ENCODE measurements at places on chromosomes 1 and 21.

DNA sequence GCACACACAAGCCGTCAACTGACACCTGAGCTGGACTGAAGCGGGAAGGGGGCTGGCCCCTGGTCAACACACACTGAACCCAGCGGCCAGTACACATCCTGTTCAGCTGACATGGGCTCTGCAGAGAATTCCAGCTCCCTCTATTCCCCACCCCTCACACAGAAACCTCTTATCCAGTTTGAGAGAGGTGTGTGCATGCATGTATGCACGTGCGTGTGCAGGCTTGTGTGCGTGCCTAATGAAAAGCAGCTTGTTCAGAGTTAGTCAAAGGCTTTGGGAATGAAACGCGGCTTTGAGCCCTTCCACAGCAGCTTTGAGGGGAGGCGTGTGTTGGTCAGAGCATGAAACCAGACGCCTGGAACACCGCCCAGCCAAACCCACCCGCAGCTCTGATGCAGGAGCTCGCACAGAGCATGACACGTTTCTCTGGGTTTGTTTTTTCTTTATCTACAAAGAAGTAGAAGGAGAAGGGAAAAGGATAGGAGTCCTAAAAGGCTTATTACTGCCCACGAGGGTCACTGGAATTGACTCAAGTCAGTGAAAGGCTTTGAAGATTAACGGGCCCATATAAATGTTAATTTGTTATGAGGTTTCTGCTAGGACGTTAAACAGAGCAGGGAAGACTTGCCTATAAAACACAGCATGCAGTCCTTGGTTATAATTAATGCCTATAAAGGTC, 184.2 kb downstream of the ETS2 start:
- H3K36me3 ChIP-seq: peaks cover 4% of the 10 kb centered on the region
- no peak for DNase-seq
- H3K27me3 ChIP-seq: peaks cover 24% of the 10 kb centered on the region
- H3K4me3 ChIP-seq: no peak overlapping the region
- H3K27ac ChIP-seq: no peak overlapping the region

- no peak for DNase-seq
- H3K36me3 ChIP-seq: no peaks in the 10 kb centered on the region
- H3K27ac ChIP-seq: no peak overlapping the region
- peaks cover 1% of the 10 kb centered on the region for H3K27me3 ChIP-seq
Measured at GRCh38 chr1:47635597-47635996, 197.8 kb downstream of the FOXD2 start.

GRCh38 chr21:42112857-42113256, 41.7 kb downstream of the UMODL1 start:
- no peaks in the 10 kb centered on the region for H3K36me3 ChIP-seq
- no peak overlapping the region for H3K4me3 ChIP-seq
- no peak overlapping the region for H3K27ac ChIP-seq
- peaks cover 22% of the 10 kb centered on the region for H3K27me3 ChIP-seq
- peaks cover 14% of the 10 kb centered on the region for H3K4me1 ChIP-seq

DNA sequence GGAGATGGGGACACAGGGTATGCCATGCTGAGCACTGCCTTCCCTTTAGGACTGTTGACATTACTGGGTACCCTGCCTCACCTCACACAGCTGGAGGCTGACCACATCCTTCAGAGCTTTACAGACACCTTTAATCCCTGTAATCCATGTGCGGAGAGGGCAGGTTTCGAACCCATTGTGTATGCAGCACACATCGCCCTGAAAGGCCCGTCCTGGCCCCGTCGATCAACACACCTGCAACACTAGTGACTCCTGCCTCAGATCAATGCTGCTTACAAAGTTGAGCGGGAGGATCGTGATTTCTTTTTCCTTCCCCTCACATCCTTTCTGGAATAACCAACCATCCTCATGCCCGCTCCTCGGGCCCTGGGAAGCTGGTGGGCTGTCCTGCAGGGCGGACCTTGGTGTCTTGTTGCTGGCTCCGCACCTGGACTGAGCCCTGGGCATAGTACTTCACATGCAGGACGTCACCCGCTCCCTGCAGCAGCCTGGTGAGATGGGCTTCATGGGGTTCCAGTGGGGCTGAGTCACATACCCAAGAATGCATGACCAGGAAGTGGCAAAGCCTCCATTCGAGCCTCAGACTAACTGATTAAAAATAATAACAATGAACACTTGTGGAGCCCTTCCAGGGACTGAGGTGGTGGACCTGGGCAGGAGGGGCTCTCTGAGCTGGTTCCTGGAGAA, 403.6 kb downstream of the PTPRU start:
- no peak overlapping the region for H3K4me3 ChIP-seq
- peaks cover 6% of the 10 kb centered on the region for H3K27me3 ChIP-seq
- no peaks in the 10 kb centered on the region for H3K36me3 ChIP-seq
- DNase-seq: no peak

DNA sequence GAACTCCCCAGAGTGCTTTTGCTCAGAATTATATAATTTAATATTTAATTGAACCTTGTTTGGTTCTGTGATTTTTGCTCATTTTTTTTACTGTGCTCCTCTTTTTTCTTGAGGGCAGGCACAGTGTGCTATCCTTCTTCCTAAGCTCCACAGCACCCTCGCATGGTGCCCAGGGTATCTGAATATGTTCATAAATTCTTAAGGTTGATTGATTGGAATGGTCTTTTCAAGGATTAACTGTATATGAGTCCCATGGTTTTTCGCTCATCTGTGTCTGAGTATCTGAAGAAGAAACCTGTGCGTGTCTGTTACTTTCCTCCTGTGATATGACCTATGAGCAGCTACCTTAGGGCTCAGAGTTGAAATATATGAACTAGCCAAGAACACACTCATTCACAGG, 393.7 kb downstream of the HLX start:
- H3K4me1 ChIP-seq: peaks cover 4% of the 10 kb centered on the region
- DNase-seq: no peak
- H3K36me3 ChIP-seq: no peaks in the 10 kb centered on the region

DNA sequence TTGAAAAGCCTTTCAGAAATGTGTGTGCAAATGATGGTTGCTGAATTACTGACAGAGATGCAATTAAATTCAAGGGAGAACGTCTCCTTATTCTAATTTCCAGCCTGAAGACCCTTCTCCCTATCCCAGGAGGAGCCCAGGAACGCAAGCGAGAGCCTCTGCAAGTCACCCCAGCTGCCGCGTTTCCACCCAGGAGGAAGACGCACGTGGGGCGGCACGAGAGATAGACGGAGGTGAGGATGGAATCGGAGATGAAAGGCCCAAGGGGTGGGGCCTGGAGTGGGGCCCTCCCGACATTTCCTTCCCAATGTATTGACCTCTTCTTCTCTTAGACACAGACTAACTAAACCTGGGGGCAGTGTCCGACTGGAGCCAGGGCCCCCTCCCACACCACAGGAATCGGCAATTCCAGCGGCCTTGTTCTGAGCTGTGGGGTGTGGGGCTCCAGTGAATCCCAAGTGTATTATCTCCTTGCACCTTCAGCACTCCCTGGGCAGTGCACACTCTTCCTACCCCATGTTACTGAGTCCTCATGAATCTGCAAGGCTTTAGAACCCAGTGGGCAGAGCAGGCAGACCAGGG, 322.5 kb downstream of the AJAP1 start:
- no peaks in the 10 kb centered on the region for H3K4me1 ChIP-seq
- H3K36me3 ChIP-seq: no peaks in the 10 kb centered on the region
- H3K27me3 ChIP-seq: no peaks in the 10 kb centered on the region
- no peak overlapping the region for H3K4me3 ChIP-seq
- DNase-seq: no peak
- no peak overlapping the region for H3K27ac ChIP-seq

DNA sequence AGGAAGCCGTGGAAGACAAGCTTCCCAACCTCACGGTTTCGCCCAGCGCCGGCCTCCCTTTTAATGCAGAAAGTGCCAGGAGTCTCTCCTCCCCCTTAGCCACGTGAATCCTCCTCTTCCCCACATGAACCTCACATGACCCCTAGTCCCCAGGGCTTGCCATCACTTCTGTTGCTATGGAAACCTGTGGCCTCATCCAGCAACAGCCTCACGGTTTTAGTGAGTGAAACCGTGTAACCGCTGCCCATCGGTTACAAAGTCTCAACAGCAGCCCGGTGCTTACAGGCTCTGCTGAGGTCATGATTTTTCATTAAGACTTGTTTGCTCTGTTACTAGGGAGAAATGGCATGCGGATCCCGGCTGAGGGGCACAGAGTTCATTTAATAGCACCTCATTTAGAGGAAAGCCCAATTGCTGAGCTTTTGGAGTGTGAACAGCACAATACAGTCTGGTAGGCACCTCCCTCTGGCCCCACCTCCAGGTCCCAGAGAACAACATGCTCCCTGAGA, 143.2 kb upstream of the BACE2 start:
- H3K27ac ChIP-seq: no peak overlapping the region
- H3K36me3 ChIP-seq: no peaks in the 10 kb centered on the region
- no peaks in the 10 kb centered on the region for H3K27me3 ChIP-seq
- DNase-seq: no peak
- no peak overlapping the region for H3K4me3 ChIP-seq

- H3K4me3 ChIP-seq: no peak overlapping the region
- peaks cover under 1% of the 10 kb centered on the region for H3K4me1 ChIP-seq
- H3K27ac ChIP-seq: no peak overlapping the region
Measured at GRCh38 chr1:112911506-112912220, 44.3 kb downstream of the SLC16A1 start.

DNA sequence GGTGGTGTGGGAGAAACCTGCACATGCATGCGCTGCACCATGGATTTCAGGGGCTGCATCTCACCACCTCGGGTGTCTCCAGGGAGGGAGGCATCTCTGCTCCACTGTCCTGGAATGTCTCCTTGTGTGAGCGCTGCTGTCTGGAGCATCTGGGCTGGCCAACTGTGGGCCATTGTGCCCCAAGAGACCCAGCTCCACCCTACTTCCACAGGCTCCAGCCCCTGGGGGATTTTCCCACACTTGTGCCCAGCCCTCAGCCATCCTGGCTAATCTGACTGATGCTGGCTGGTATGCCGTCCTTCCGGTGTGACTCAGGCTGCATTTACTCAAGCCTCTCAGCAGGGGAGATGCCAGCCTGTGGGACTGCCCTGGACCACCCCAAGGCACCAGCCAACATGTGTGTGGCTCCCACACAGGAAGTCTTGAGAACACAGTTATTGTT, 62.0 kb downstream of the TRIM11 start:
- no peaks in the 10 kb centered on the region for H3K27me3 ChIP-seq
- no peak overlapping the region for H3K4me3 ChIP-seq
- no peaks in the 10 kb centered on the region for H3K4me1 ChIP-seq
- H3K27ac ChIP-seq: no peak overlapping the region
- no peak for DNase-seq

- H3K4me1 ChIP-seq: peaks cover 43% of the 10 kb centered on the region
- peaks cover 20% of the 10 kb centered on the region for H3K27me3 ChIP-seq
- no peaks in the 10 kb centered on the region for H3K36me3 ChIP-seq
- H3K27ac ChIP-seq: no peak overlapping the region
- DNase-seq: no peak
- no peak overlapping the region for H3K4me3 ChIP-seq
Measured at GRCh38 chr1:211699059-211699458, 23.6 kb upstream of the NEK2 start.

DNA sequence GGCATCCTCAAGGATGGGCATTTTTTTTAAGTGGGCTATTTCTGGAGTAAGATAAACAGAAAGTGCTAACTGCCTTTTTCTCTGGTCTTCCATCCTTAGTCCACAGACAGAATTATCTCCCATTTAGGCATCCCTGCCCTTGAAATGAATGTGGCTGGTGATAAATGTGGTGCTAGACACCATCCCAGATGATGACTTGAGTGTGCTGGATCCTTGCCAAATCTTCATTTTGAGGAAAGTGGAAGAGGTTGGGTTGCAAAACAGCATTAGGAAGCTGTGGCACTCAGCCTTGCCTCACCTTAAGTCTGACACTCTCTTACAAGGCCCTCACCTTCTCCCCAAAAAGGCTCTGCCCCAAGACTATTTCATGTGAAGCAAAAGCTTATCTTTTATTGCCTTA, 19.2 kb downstream of the MAB21L3 start:
- no peaks in the 10 kb centered on the region for H3K36me3 ChIP-seq
- peaks cover 22% of the 10 kb centered on the region for H3K4me1 ChIP-seq
- H3K4me3 ChIP-seq: no peak overlapping the region
- H3K27me3 ChIP-seq: peaks cover 31% of the 10 kb centered on the region

DNA sequence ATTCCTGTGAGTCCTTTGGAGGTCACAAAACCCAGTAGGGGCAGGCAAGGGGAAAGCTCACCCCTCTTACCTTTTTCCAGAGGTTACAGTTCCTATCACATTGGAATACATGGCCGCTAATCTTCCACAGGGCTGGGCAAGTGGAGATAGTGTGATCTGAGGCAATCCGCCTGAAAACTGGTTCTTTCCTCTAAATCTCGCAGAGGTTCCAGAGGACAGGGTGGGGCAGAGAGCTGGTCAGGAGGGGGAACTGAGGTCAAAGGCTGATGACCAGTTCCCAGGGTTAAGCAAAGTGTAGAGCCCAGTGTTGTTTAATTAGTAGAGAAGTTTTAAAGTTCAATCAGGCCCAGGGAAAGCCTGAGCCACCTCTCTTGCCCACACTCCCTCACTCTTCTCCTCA, at the start of gene SERPINC1:
SERPINC1 (minus strand) TSS at position 179 of the 400 bp plus-strand sequence; CDS start at position 111, 68 bp downstream.
- no peak within 1 kb of the TSS for H3K4me3 ChIP-seq
- H3K36me3 ChIP-seq: no peaks in the 10 kb centered on the region
- H3K27ac ChIP-seq: no peak within 1 kb of the TSS
- H3K27me3 ChIP-seq: no peaks in the 10 kb centered on the region
- H3K4me1 ChIP-seq: no peaks in the 10 kb centered on the region
- no peak for DNase-seq

DNA sequence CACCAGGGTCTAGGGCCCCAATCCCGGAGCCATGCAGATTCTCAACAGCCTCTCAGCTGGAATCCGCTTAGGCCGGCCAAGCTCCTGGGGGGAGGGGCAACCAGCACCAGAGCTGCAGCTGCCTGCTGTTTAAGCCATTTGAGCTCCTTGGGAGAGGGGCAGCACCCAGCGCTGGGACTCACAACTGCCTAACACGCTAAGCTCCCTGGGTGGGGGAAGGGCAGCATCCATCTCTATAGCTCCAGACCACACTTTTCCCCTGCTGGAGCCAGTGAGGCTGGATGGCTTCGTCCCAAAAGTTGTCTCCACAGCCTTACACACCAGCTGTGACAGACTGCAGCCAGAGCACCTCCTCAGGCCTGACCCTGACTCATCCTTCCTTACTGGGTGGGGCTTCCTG, 6.9 kb upstream of the PTGFR start:
- no peaks in the 10 kb centered on the region for H3K36me3 ChIP-seq
- H3K27ac ChIP-seq: no peak overlapping the region
- peaks cover 2% of the 10 kb centered on the region for H3K27me3 ChIP-seq
- no peak for DNase-seq
- H3K4me3 ChIP-seq: no peak overlapping the region

All from activated CD4-positive, alpha-beta memory T cell treated with anti-CD3 and anti-CD28 coated beads, Interleukin-2, amount 10 ng/mL, durations not matched to agents 7 days and 5 days (primary cell).